Vagina (tissue), 2 donors: ENCODE measurements at places on chromosomes 7 and 10. TPM values are rescaled to one million over a fixed set of nuclear protein-coding genes. Genes with fewer than 3 reads are reported as not detected.

- H3K27ac ChIP-seq, result no peak overlapping the region
- no peaks in the 10 kb centered on the region for H3K4me1 ChIP-seq
- DNase-seq, result no peak
- no peaks in the 10 kb centered on the region for H3K27me3 ChIP-seq
Measured at GRCh38 chr7:146150153-146150552, 33.6 kb downstream of the CNTNAP2 start.

DNA sequence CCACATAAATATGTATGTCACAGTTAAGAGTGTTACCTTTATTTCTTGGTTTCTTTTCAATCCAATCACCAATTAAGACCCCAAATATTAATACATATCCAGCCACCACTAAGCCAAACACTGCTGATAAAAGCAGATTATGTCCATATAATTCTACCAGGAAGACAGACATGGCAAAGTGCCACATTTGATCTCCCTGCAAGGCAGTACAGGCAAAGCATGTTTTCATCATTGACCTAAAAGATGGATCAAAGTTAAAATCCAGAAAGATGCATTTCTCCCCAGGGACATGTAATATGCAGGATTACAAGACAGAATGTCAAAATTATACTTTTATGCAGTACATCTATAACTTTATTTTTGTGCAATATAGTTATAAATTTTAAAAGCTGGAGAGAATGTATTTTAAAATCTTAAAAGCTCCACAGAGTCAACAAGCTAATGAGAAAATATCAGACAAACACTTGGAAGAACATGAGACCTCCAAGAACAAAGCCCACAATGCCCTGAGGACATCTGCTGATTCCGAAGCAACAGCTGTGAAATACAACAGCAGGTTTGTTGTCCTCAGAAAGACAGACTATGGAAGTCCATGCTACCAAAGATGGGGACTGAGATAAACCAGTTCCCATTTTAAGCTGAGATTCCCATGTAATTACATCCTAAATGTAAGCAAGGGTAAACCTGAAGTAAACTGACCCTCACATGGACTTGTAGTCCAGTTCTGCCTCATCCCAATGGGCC lies 54.5 kb upstream of the TOMM7 start:
- no peaks in the 10 kb centered on the region for H3K36me3 ChIP-seq
- DNase-seq, result no peak
- H3K4me1 ChIP-seq, result no peaks in the 10 kb centered on the region
- no peak overlapping the region for H3K4me3 ChIP-seq
- no peak overlapping the region for H3K27ac ChIP-seq

DNA sequence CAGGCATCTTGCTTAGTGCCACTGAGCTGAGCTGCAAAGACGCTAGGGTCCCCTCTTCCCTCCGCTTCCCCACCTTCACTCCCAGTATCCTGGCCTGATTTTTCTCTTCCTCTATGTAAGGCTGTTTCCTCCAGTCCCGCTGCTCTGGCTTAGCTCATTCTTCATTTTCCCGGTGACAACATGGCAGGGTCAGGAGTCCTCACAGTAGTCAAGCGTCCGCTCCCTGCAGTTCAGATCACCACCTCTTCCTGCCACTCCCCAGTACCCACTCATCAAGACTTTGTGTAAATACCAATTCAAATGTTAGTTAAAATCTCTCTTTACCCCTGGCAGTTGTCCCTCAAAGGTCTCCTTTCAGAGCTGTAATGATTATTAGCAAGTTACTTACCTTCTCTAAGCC lies 650.4 kb upstream of the CELF2 start:
- no peaks in the 10 kb centered on the region for H3K4me1 ChIP-seq
- H3K36me3 ChIP-seq, result no peaks in the 10 kb centered on the region
- H3K27me3 ChIP-seq, result no peaks in the 10 kb centered on the region
- no peak overlapping the region for H3K27ac ChIP-seq
- H3K4me3 ChIP-seq, result no peak overlapping the region
- no peak for DNase-seq

Gene NRP1
- total RNA-seq, result 52.5 TPM

Gene SHLD2
- 27.5 TPM for total RNA-seq

GRCh38 chr10:129744134-129745111 lies 219.7 kb downstream of the EBF3 start:
- no peak overlapping the region for H3K27ac ChIP-seq
- H3K4me1 ChIP-seq, result no peaks in the 10 kb centered on the region
- no peaks in the 10 kb centered on the region for H3K36me3 ChIP-seq

Gene GATA3
- 8.6 TPM for total RNA-seq

DNA sequence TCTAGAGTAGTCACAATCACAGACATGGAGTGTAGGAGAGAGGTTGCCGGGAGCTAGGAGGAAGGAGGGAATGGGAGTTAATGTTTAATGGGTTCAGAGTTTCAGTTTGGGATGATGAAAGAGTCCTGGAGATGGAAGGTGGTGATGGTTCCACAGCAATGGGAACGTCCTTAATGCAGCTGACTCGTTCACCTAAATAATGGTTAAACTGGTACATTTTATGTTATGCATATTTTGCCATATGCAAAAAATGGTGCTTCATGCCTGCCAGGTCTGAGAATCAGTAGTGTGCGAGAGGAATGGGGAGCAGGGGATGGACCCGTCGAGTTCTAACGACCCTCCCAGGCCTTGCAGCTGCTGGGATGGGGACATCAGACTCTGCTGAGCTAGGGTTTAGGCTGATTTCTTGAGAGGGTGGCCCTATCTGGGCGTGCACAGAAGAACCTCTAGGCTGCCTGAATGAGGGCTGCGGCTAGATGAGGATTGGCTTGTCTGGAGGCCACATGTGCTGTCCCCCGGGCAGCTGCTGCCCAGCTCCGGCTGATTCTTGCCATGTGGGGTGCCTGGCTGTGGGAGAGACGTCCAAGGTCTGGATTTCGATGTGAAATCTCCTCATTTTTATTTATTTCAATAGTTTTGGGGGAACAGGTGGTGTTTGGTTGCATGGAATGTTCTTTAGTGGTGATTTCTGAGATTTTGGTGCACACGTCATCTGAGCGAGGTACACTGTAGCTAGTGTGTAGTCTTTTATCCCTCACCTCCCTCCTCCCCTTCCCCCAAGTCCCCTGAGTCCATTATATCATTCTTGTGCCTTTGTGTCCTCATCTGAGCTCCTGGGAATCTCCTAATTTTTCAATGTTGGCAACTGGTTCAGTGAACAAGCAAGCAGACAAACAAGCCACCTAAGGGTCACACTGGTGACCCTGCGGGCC lies 116.0 kb downstream of the GRK5 start:
- no peaks in the 10 kb centered on the region for H3K36me3 ChIP-seq
- H3K4me1 ChIP-seq, result peaks cover 10% of the 10 kb centered on the region
- no peaks in the 10 kb centered on the region for H3K27me3 ChIP-seq
- no peak overlapping the region for H3K4me3 ChIP-seq
- no peak for DNase-seq

DNA sequence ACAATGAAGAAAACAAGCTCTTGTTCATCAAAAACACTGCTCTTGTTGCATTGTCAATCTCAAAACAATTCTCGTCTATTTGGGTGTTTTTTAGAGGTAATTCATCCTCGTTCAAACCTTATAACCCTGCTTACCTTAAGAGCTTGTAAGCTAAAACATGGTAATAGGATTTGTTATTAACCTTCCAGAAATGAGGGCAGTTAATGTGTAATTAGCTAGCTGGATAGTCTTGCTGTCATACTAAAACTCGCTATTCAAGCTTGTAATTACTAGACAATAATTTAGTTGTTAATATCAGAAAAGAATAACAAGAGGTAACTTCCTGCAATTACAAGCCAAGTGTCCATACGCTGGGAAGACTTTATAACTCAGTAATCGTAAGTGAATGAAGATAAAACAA lies 101.6 kb downstream of the UBE2H start:
- no peaks in the 10 kb centered on the region for H3K36me3 ChIP-seq
- peaks cover 46% of the 10 kb centered on the region for H3K4me1 ChIP-seq
- no peak for DNase-seq
- no peaks in the 10 kb centered on the region for H3K27me3 ChIP-seq

- H3K4me1 ChIP-seq, result peaks cover 39% of the 10 kb centered on the region
- peak overlapping the region; percentile 85 for H3K4me3 ChIP-seq
- no peaks in the 10 kb centered on the region for H3K27me3 ChIP-seq
- no peak for DNase-seq
- H3K36me3 ChIP-seq, result no peaks in the 10 kb centered on the region
Measured at GRCh38 chr10:79446758-79447084, 1.3 kb upstream of the ZCCHC24 start.

GRCh38 chr10:63633677-63634487 lies 112.7 kb downstream of the REEP3 start:
- no peak for DNase-seq
- no peak overlapping the region for H3K4me3 ChIP-seq
- H3K27ac ChIP-seq, result no peak overlapping the region
- H3K36me3 ChIP-seq, result no peaks in the 10 kb centered on the region

Gene GHRHR
- not detected for total RNA-seq

Gene LSM8
- total RNA-seq, result 25.0 TPM

Gene GIMAP1
- total RNA-seq, result 5.2 TPM

Gene MACROH2A2
- 15.5 TPM for total RNA-seq

GRCh38 chr10:127734753-127735152 lies 2.2 kb upstream of the FOXI2 start:
- H3K4me1 ChIP-seq, result peaks cover 14% of the 10 kb centered on the region
- H3K27me3 ChIP-seq, result peaks cover 3% of the 10 kb centered on the region
- H3K36me3 ChIP-seq, result no peaks in the 10 kb centered on the region
- no peak overlapping the region for H3K4me3 ChIP-seq

- no peak overlapping the region for H3K4me3 ChIP-seq
- no peak overlapping the region for H3K27ac ChIP-seq
Measured at GRCh38 chr7:157041514-157042277, 31.2 kb upstream of the MNX1 start.

DNA sequence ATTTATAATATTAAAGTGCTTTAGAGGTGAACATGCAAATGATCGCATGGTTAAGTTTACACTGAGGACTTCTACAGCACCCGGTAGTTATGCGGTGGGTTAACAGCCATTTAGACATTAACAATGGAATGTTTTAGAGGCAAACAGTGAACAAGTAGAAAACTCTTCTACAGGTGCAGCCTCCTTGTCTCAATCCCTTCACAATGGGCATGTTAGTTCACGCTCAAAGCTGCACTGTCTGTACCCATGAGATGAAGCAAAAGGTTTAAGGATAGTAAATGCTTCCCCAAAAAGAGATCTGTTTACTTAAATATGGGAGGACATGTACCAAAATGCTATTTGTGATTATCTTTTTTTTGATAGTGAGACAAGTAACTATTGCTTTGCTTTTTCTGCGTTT lies 25.1 kb downstream of the PUS7 start:
- peaks cover 18% of the 10 kb centered on the region for H3K36me3 ChIP-seq
- no peak overlapping the region for H3K27ac ChIP-seq
- H3K4me3 ChIP-seq, result no peak overlapping the region
- no peaks in the 10 kb centered on the region for H3K27me3 ChIP-seq

DNA sequence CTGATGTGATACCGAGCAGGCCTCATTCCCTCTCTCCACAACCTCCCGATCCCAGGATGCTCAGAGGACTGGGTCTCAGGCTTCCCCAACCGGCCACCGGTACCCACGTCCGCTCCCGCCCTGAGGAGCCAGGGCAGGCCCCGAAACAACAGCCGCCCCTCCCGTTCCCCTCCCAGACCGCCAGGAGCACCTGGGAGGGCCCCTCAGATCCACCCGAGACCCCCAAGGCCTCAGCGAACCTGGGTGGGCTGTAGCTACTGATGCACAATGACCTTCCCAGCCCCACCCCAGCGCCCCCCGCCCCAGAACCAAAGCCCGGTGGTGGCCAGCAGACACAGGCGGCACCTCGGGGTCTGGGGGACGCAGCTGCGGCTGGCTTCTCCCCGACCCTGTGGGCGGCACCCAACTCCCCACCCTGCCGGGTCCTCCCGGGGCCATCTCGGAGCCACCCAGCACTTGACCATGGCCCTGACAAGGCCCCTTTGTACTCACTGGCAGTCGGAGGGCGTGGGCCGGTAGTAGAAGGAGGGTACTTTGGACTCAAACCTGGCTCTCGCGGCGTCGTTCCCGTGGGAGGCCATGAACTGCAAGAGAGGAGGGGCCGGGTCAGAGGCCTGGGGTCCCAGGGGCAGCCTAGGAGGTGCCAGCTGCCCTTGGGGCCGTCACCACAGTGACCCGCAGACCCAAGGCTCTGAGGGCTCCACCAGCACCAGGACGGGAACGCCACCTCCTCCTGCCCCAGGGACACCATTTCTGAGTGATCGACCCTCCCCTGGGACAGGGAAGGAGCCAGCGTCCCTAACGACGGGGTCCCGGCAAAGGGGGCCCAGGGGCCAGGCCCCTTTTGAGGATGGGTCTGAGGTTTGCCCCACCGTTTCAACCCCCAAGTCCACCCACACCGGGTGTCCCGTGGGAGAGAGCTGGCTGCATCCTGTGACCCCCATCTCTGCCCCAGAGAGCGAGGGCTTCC lies 28.1 kb downstream of the ADAP1 start:
- H3K4me1 ChIP-seq, result peaks cover 3% of the 10 kb centered on the region
- no peaks in the 10 kb centered on the region for H3K36me3 ChIP-seq
- H3K27ac ChIP-seq, result no peak overlapping the region
- no peak for DNase-seq
- H3K4me3 ChIP-seq, result no peak overlapping the region

DNA sequence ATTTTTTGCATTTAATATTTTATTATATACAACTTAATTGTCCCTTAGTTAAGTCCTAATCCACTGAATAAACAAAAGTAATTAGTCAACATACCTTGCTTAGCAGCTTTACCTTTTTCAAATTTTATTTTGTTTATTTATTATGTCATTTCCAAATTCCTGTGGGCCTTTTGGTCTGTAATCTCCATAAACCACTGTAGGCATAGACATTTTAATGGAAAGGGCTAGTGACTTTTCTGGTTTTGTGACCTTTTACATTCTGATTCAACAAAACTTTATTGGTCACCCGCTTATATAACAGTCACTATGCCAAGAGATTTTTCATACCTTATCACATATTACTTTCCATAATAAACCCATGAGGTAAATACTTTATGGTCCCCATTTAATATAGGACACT lies 181.3 kb upstream of the PRPS1L1 start:
- H3K27me3 ChIP-seq, result no peaks in the 10 kb centered on the region
- no peaks in the 10 kb centered on the region for H3K36me3 ChIP-seq
- DNase-seq, result no peak
- no peaks in the 10 kb centered on the region for H3K4me1 ChIP-seq
- H3K4me3 ChIP-seq, result no peak overlapping the region

- no peak overlapping the region for H3K4me3 ChIP-seq
- H3K27ac ChIP-seq, result no peak overlapping the region
- no peaks in the 10 kb centered on the region for H3K27me3 ChIP-seq
- no peak for DNase-seq
- H3K4me1 ChIP-seq, result peaks cover 13% of the 10 kb centered on the region
- H3K36me3 ChIP-seq, result no peaks in the 10 kb centered on the region
Measured at GRCh38 chr10:114070710-114071109, 27.0 kb downstream of the ADRB1 start.

Gene OR2A1
- 0.25 TPM for total RNA-seq

DNA sequence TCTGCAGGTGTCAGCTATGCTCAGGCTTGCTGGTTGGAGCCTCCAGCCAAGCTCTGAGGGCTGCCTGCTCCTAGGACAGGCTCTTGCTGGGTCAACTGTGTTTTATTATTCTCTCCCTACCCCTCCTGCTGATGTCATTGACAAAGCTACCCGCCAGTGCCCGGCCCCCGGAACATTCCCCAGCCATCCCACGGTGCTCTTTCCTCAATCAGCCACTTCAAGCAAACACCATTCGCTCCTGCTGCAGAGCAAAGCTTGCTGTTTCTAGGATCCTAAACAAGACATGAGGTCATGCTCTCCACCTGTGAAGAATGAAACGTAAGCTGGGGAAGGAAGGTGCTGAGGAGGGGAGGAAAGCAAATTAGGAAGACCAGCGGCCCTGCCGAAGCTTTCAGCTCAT lies 2.1 kb upstream of the C10orf71 start:
- DNase-seq, result no peak
- H3K36me3 ChIP-seq, result no peaks in the 10 kb centered on the region
- peaks cover 13% of the 10 kb centered on the region for H3K4me1 ChIP-seq
- no peak overlapping the region for H3K27ac ChIP-seq
- no peak overlapping the region for H3K4me3 ChIP-seq
- H3K27me3 ChIP-seq, result no peaks in the 10 kb centered on the region
